EH (cell line): ENCODE measurements at places on chromosomes 7 and 10.

GRCh38 chr10:88297103-88297502 lies 286.0 kb downstream of the RNLS start:
- peak; percentile 13 for DNase-seq

GRCh38 chr7:5633161-5634106 lies 148.0 kb downstream of the RNF216 start:
- DNase-seq: no peak

DNA sequence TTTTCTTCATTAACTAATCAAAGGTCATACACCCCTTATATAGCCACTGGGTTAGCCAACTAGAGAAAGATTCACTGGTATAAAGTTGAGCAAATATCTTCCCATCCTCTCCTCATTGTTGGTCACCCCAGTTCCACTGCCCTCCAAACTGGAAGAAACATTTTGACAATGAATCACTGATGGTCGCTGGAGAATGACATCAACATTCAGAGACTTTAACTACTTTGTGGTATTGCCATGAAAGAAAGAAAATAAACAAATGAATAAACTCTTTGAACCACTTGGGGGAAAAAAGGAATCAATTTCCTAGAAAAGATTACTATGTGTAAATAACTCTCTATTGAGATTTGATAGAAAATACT lies 23.4 kb downstream of the HYCC1 start:
- peak; percentile 90 for DNase-seq

- DNase-seq: no peak
These were observed 904.8 kb upstream of the POT1 start for GRCh38 chr7:125834421-125834820.

- DNase-seq: no peak
These were observed 35.0 kb downstream of the KIF11 start for GRCh38 chr10:92627845-92628480.

- DNase-seq: peak; percentile 85
These were observed 105.2 kb downstream of the NEURL1 start for GRCh38 chr10:103598654-103599115.

DNA sequence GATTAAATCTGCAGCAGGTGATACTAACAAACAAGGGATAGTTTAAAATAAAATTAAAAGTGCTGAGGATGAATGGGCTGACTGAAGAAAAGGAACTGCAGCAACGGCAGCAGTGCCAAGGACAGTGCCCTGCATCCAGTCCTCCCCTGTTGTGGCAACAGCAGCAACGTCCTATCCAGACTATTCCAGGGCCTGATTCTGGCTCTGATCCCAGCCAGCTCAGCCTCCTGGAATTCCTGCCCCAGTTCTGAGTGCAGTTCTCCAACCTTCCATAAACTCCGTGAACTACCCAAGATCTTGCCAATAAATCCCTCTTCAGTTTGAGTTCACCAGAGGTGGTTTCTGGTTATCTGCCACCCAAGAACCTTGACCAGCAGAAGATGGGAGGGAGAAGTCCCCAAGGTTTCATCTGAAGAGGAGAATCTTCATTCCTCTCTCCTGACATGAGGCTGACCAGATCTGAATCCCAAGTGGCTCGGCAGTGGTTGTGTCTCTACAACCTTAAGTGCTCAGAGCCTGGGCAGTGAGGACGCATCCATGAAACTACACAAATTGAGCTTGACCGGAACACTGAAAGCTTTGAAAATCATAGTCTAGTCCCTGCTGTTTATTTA lies 115.8 kb downstream of the SORBS1 start:
- peak; percentile 90 for DNase-seq

- DNase-seq: no peak
These were observed 279.9 kb upstream of the SORCS1 start for GRCh38 chr10:107444443-107444842.

DNA sequence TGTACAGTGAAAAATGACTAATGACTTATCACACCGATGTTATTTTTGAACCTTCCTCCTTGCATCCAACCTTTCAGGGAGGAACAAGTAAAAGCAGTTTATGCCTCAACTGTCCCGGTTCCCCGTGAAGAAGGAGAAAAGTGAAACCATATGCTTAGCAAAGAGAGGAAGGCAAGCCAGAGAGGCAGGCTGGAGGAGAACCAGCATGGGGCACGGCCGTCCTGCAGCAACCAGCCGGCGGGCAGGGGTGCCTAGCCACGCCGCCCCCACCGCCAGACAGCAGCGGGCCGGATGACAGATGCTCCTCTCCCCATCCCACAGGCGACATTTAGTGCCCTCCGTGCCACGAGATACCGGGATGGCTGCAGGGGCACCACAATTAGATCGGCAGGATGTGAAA lies 421.4 kb upstream of the MGMT start:
- DNase-seq: no peak

GRCh38 chr10:120327675-120328074 lies 129.4 kb upstream of the PLPP4 start:
- no peak for DNase-seq

DNA sequence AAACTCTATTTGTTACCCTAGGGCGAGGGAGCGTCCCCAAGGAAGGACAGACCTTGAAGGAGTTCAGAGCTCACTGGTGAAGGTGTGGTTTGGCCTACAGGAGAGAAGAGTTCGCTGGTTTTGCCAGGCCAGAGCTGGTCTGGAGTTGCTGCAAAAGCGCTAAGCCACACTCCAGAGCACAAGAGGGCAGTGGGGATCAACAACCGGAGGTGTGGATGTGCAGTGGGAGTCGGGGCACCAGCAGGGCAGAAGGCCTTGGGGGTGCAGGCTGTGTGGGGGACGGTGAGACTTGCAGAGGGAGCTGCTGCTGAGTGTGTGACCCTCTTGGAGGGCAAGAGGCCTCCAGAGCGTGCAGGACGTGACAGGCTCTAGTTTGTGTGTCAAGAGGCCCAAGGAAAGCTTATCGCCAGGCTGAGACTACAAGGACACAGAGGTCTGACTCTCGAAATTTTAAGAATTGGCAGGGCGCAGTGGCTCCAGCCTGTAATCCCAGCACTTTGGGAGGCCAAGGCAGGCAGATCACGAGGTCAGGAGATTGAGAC lies 14.3 kb upstream of the CUL1 start:
- DNase-seq: no peak

DNA sequence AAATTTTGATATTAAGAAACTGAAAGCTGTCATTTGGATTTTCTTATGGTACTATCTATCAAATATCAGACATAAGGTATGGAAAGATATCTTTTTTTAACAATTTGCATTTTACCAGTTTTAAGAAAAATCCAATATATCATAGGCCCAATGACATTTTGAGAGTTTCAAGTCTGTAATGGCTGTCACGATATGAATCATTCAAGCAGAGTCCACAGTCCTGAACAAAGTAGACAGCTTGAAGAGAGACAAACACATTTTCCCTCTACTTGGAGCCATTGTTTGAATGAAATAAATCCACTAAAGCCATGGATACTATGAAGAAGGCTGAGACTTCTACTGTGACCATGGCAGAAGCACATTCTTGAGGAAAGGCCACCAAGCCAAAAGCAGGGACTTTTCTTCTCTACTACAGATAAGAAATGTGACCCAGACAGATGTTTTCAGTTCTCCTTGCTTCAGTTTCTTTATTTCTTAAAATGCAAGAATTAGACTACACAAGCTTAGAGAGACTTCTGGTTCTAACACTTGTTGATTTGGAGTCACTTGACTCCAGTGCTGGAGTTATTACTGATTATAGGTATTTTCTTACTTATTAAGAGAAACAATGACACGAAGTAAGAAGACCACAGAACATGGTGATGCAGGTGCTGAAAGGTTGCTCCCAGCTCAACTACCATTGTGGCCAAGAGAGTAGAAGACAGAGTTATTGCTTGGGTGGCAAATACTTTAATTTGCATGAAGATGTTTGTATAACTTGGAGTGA lies 429.1 kb downstream of the KIF20B start:
- DNase-seq: no peak

DNA sequence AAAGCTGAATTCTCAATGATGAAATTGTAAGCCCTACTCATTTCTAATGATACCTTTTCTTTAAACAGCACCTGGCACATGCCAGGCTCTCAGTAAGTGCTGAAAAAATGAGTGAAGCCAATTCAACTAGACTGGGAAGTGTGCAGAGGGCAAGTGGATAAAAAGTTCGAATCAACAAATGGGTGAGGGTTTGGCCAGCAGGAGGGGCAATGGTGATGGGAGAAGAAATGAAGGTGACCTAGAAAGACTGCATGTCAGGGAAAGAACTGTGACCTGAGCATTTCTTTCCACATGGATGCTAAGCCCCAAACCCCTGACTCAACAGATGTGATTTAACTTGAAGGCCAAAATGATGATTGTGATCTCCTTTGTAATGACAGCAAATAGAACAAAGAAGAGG lies 54.6 kb downstream of the DKK1 start:
- no peak for DNase-seq

DNA sequence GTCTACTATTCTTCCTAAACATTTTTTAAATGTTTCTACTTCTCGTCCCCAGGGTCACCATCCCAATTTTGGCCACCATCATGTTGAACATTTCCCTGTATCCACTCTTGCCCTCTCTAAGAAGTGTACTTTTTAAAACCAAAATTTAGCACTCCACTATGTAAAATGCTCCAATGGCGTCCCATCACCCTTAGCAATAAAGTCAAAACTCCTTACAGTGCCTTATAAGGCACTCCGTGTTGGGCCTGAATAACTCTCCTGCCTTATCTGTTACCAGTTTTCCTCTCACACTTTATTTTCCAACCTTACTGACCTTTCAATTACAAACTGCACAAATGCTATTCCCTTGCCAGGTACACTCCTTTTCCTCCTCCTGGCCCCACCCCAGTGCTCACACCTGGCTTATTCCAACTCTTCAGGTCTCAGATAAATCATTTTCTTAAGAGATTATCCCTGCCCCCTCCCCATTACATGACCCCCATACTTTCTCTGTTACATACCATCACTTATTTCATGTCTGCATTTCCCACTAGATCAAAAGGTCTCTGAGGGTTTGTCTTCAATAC lies 1.3 kb downstream of the TMEM168 start:
- no peak for DNase-seq

DNA sequence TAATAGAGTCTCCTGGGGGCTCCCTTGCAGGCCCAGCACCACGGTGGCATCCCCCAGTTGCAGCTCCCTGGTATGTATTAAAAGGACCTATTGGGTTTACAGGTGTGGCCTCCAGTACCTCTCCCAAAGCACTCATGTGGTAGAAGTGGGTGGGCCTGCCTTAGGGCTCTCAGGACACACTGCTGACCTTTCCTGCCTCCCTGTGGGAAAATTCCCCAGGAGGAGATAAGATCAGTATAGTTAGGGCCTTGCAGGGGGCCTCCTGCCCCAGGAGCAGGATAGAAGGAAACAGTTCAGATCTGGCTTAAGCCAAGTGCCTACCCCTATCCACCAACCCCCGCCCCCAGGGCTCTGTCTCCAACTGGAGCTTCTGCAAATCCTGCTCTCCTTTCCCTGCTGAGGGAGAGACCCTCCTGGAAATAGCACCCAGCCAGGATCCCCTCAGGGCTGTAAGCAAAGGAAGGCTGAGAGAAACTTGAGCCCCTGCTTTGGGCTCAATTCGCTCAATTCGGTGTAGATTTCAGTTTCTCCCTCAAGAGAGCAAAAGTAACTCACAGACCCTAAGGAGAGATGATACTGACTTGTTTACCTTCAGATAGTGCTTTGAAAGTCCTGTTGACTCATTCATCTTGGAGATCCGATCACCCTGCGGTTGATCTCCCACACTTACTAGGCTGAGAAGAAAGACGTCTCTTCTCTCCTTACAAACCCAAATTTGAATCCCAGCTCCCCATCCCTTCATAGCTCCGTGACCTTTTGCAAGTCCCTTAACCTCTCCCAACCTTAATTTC lies 130.6 kb downstream of the WDR11 start:
- DNase-seq: no peak

GRCh38 chr7:84848219-84848973 lies 338.5 kb downstream of the SEMA3D start:
- DNase-seq: peak; percentile 6

- peak; percentile 47 for DNase-seq
These were observed 41.8 kb downstream of the ASZ1 start for GRCh38 chr7:117385363-117386109.

DNA sequence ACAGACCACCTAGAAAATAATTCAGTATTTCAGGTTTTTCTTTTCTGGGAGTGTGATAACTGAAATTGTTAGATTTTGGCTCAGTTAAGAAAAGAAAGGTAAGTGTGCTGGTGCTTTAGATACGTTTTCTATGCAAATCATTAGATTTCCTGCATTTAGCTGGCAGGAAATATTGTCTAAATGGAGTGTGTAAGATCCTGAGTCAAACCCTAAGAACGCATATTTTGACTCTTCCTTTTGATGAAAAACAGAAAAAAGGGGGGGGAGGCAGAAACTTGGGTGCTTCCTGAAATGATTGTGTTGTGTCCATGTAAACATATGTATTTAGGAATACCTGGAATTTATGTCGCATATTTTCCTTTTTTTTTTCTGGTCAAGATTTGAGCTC lies 1.2 kb downstream of the GRK5 start:
- DNase-seq: peak; percentile 67

- DNase-seq: no peak
These were observed 285.2 kb downstream of the AUTS2 start for GRCh38 chr7:69883399-69883891.

GRCh38 chr10:114508376-114508775 lies 104.1 kb upstream of the AFAP1L2 start:
- no peak for DNase-seq

GRCh38 chr10:6505300-6505699 lies 74.8 kb downstream of the PRKCQ start:
- no peak for DNase-seq

DNA sequence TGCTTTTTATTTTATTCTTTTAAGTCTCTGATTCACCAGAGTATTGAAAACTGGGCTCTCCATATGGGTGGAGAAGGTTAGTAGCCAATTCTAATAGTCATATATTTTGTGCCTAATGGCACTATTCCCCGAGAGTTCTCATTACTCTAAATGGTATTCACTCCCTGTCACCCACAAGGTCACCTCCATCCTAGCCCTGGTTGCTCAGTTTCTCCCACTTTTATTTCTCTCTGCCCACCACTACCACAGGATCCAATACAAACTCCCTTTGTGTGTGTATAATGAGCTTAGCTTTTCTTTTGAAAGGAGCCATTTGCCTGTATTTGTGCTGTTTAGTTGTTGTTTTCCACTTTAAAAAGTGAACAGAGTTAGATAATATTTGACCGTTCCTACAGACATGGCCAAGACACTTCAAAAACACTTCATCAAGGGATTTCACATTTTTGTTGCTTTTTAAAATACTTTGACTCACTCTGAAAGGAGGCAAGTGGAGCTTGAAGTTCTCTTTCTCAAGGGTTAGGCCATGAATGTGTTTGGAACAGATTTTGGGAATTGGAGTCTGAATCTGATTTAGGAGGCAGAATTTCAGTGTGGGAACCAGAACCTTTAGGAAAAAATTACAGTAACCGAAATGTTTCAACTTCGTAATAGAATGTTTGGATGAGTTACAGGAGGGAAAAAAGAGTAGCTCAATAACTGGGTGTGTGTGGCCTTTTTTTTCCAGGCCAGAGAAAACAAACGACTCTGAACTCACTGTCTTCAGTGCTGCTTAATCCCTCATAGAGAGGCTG lies 321.3 kb downstream of the BICC1 start:
- DNase-seq: peak; percentile 22

- peak; percentile 39 for DNase-seq
These were observed 780 bp downstream of the ALDH18A1 start for GRCh38 chr10:95655571-95656290.

DNA sequence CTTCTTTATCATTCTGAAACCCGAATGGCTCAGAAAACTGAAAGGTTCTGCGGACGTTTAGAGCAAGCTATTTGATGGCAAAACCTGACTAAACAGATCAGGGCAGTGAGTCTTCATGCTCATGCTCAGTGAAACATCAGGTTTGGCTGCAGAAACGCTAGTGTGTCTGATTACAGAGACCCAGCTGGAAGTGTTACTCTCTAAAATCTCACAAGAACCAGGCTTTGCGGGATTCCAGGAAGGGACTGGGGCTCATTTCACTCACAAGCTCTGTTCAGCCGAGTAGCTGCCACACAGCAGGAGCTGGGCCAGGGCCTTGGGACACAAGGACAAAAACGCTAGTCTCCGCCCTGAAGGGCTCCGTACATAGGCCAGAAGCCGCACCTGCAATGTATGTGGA lies 2.9 kb downstream of the PITRM1 start:
- no peak for DNase-seq
